ENCODE measurements at places on chromosomes 7 and 10.

GRCh38 chr10:124181656-124182055 lies 88.3 kb upstream of the CHST15 start:
- DNase-seq = no peak

DNA sequence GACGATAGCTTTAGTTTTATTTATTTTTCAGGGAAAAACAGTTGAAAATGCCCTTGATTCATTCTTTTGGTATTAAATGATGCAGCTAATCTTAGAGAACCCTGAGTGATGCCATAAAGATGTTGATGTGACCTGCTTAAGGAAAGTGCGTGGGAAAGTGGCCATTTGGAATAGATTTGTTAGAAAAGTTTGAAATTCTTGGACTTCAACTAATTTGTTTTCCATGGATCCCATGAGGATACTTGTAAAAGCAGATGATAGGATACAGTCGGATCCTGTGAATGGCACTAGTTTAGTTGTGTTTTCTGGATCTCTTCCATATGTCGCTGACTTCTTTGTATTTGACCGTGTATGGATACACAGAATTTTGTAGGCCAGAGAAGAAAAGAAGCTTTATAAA lies 69.0 kb downstream of the SEPTIN7 start:
- DNase-seq = no peak

DNA sequence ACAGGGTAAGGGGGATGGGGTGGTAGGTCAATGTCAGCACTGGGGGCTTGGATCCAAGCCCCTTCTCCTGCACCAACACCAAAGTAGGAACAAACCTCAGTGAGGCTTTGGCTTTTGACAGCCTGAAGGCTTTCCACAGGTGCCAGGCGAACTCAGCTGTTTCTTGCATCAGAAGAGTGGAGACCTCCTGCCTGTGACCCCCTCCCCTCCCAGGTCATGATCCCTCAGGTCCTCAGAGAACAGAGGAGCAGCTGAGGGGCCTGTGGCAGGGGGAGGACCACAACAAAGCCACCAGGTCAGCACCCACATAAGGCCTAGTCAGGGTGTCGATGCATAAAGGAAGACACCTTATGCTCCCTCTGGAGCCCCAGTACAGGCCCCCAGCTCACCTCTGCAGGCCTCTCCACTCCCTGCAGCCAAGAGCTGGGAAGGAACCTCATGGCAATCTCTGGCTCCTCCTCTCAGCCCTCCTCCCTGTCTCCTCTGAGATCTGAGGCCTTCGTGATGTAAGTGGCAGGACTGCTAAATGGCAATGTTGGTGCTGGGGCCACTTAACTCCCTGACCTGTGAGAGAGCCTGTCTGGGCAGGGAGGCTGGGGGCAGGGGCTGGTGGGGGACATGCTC lies 19.1 kb upstream of the PRRT4 start:
- DNase-seq = no peak

DNA sequence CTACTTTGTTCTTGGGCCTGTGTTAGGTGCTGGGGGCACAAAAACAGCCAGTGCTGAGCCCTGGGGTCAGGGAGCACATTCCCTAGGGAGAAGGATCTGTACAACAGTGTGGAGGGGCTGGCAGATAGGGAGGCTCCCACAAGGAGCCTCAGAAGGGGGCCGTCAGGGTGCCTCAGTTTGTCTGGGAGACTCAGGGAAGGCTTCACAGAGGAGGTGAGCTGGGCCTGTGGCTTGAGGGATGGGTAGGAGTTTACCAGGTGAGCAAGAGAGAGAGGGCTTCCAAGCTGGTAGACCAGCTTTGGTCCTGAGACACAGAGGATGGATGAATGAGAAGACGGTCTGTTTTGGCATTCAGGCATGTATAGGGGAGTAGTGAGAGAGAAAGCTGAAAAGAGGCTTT lies 52.1 kb downstream of the CAMK1D start:
- DNase-seq = no peak

DNA sequence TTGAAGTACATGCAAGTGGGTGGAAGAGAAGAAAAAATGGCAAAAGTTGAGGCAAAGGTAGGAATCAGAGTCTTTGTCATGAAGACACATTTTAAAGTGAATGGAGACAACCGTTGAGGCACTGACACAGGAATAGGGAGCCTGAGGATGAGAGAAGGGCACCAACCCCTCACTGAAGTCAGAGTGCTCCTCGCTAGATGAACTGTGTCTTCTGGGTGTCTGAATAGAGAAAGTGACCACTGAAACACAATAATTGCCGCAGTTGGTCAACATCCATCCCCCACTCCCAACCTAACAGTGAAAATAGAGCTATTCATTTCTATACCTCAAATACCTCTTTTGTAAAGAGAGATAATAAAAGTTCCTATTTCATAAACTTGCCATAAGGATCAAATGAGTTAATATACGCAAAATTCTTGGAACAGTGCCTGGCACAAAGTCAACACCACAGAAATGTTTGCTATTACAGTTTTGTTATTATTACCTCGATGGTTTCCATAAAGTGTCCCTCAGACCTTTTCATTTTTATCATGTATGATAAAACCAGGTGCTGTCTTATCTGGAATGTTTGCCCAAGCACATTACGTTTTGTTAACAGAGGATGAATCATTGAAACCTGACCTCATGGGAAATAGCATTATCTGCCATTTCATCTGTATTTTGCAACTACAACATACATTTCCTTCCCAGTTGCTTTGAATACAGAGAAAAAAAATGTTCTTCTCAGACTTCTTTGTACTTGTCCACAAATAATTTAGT lies 61.8 kb upstream of the SP4 start:
- DNase-seq = no peak

GRCh38 chr7:95921543-95921942 lies 149.2 kb downstream of the DYNC1I1 start:
- no peak for DNase-seq

GRCh38 chr7:157612664-157613561 lies 276.1 kb downstream of the DNAJB6 start:
- peak; percentile 52 for DNase-seq

- DNase-seq = no peak
These were observed 207.8 kb upstream of the CTBP2 start for GRCh38 chr10:125368146-125368545.

GRCh38 chr10:22621726-22622125 lies 92.7 kb downstream of the PIP4K2A start:
- no peak for DNase-seq

- DNase-seq = no peak
These were observed 23.9 kb upstream of the CDK13 start for GRCh38 chr7:39926111-39926510.

- no peak for DNase-seq
These were observed 18.4 kb upstream of the MACROH2A2 start for GRCh38 chr10:70034232-70034631.

DNA sequence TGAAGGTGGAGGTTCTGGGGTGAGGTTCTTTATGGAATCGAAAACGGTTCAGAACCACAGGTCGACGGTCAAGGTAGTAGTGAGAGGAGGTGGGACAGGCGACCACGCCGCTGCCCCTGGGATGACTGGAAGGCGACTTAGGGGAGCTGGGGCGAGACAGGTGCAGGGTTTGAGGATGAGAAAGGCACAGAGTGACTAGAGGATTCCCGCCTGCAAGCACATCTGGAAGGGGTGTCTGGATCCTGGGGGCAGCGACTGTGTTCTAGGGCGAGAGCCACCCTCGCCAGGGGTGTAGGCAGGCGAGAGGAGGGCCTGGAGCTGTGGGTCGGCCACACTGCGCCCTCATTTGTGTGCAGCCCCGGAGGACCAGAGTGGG lies 468 bp upstream of the IRF5 start:
- no peak for DNase-seq

DNA sequence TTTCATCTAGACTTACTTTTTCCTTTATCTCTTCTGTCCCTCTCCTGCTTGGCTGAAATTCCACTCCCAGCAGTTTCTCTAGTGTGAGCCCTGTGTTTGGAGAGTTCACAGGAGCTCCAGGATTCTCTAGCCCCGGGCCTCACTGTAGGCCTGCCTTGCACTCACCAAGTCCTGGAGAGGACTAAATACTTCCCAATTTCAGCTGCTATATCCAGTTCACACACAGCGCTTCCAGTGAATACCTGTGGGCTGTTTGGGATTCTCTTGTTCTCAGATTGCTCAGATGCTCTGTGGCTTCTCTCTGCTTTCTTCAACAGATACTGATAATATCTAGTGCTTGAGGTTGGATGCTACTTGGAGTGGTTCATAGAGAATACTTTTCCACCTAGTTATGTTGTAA lies 46.0 kb downstream of the MINPP1 start:
- DNase-seq = no peak

- no peak for DNase-seq
These were observed 44.7 kb downstream of the DNAJC12 start for GRCh38 chr10:67793313-67793712.

DNA sequence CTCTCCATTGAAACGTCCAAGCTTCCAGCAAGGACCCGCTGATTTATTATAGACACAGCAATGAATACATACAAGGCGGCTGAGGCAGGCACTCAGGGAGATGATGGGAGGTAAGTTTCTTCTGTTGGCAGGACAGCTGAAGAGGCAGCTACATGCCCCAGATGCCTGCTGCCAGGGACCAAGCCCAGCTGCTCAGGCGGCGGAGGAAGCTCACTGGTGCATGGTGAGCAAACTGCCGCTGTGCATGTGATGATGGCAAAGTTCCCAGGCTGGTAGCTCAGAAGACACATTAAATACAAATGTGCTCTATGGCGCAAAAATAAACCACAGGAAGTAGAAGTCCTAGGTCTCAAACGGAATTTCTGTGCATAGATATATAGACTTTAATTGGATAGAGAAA lies 2.3 kb downstream of the DNTT start:
- DNase-seq = no peak

DNA sequence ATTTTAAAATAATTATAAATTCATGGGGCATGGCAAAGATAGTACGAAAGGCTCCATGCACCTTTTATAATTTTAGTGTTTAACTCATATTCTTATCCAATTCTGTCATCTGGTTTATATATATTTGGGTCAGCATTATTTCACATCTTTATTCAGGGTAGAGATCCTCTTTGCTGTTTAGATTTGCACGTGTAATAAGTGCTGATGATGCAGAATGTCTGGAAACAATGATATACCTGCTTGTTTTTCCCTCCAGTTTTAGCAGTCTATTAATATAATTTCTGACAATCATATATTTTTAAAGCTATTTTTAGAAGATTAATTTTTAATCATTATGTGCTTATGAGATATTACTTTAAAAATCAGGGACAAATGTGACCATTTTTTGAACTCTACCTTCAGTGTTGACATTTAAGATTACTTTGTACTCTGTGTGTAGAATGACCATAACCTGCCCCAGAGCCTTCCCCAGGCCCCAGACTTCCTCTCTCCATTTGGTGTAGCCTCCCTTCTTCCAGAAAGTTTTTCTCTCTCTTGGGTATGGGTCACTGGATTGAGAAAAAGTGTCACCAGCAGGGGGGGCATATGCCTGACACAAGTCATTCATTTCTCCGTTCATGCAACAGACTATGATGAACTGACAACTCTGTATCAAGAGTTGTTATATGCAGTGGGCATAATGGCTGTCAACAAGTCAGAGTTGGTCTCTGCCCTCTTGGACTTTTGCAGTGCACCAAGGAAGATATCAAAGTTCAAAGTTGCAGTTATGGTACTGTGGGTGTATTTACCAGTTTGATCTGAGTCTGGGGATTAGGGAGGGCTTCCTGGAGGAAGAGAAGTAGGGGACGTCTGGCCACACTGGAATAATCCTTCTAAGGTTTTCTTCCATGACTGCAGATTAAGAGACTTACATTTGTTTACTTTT lies 192.6 kb upstream of the CCDC6 start:
- DNase-seq = no peak

DNA sequence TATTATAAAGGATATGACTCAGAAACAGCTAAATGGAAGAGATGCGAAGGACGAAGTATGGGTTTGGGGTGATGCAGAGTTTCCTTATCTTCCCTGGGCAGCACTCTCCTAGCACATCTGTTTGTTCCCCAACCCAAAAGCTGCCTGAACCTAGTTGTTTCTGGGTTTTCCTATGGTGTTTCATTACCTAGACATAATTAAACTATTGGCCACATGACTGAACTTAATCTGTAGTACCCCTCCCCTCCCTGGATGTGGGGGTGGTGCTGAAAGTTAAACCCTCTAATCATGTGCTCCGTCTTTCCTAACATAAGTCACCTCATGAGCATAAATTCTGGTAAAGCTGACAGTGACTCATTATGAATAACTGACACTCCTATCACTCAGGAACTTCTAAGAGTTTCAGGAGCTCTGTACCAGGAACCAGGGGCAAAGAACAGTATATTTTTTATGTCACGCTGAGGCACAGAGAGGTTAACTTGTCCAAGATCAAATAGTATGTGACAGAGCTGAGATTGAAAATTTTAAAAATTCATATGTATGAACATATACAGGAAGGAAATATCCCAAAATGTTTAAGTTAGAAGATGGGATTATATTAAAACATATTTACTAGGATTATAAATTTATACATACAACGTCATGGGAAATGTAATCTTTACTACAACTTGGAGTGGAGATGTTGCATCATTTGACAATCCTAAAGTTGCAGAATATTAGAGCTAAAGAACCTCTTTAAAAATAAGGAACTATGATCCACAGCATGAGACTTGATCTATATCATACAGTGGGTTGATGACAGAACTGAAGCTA lies 4.8 kb downstream of the STRIP2 start:
- no peak for DNase-seq

- no peak for DNase-seq
These were observed 106.4 kb downstream of the ZRANB1 start for GRCh38 chr10:125048094-125048864.

- DNase-seq = no peak
These were observed 699.5 kb downstream of the LRMDA start for GRCh38 chr10:76130892-76131291.

- DNase-seq = no peak
These were observed 207.5 kb downstream of the PAXIP1 start for GRCh38 chr7:154795437-154795836.

- no peak for DNase-seq
These were observed 1.7 kb downstream of the TUBGCP2 start for GRCh38 chr10:133306941-133307379.
